ENCODE measurements at places on chromosomes 5 and 9.

- no peak for DNase-seq
Observed at GRCh38 chr5:71740015-71740753, 21.1 kb downstream of the CARTPT start.

DNA sequence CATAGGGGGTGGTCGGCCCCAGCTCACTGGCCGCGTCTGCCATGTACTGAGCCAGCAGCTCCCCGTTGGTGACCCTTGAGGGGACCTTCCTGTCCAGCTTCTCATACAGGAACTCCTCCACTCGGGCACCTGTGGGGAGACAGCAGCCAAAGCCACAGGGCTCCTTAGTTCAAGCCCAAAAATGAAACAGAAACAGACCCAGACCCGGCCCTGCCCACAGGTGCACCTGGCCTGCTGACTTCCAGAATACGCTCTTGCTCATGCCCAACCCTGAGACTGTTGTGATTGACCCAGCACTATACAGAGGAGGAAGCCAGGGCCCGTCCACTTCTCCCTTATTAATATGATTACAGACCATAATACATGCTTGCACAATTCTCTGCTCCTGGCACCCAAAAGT, 7.0 kb downstream of the SH3GLB2 start:
- DNase-seq, result no peak

DNA sequence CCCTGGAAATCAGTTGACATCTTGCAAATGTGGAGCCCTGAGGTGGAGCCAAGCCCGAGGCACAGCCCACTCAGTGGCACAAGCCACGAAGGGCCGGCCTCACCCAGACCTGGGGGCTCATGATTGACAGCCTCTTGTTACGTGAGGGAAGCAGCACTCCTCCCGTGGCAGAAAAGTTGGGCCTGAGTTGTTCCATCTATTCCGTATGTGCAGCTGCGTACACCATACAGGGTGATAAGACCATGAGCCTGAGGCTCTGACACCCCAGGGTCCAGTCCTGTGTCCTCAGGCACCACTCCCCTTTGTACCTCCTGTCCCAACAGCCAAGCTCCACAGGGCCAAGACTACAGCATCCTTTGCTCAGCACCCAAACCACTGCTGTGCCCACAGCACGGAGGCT, 1.9 kb upstream of the ORM2 start:
- DNase-seq, result no peak

- DNase-seq, result no peak
Observed at GRCh38 chr5:97499605-97500004, 316.6 kb upstream of the RIOK2 start.

DNA sequence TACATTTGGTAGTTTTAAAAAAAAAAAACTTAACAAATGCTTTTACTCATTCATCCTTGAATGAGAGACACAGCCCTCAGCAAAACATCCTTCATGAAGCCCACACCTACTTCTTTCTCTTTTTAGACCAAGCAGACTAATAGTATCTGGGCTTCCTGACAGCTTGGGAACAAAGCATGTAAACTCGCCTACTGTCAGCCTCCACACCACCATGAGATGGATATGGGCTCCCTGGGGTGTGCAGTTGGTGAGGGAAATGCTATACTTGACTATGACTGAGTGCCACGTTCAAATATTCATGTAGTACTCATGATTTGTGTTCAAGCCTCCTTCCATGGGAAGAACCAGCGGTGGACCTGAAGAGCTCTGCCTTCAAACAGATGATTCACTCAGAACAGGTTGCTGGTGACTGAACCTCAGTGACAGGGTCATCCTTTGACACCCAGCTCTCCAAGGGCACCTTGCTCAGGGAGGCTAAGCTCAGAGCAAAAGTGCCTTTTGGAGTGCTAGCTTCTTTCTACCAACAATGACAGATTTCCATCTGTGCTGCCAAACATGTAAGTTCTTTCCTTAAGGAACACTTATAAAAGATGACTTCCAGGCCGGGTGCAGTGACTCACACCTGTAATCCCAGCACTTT, 36.8 kb downstream of the SLC22A5 start:
- DNase-seq, result no peak

DNA sequence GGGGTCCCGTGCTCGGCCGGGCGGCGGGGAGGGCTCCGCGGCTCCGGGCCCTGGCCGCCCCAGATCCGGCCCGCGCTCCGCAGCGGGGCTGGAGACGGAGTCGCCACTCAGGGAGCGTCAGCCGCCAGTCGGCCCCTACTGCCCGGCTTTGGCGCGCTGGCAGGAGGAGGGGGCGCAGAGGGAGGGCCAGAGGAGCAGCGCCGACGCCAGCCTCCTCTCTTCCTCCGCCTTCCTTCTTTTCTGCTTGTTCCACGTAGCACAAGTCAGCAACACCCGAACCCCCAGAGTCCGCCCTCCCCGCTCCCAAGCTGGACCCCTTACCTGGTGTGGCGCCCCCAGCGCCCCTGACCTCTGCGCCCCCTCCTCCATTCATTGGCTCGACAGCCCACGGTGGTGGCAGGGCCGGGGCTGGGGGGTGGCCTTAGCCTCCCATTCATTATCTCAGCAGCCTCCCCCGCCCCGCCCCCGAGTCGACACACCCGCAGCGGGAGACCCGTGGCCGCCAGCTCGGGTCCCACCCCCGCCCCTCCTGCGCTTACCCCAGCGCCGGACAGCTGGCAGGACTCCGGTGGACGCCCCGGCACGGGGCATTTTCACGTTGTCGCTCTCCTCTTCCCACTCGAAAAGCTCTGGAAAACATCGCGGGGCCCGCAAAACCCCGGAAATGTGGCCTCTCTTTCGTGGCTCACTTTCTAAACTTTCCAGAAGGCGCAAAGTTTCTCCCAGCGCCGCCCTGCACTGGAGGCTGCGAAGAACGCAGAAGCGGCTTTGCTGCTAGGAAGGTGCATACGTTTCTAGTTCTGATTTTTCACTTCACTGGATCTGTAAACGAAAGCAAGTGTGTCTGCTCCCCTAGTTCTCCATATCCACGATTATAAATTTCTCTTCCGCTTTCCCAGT, at the start of gene LPAR1:
Gene LPAR1 (minus strand): TSS at position 140 of the 900 bp plus-strand sequence. CDS start 66,353 bp downstream, outside the sequence.
- DNase-seq, result peak; percentile 68

- DNase-seq, result no peak
Observed at GRCh38 chr5:45411971-45412612, 284.1 kb downstream of the HCN1 start.

- DNase-seq, result no peak
Observed at GRCh38 chr9:37575511-37575914, 667 bp downstream of the FBXO10 start.

GRCh38 chr5:55502759-55503158, 32.0 kb downstream of the PLPP1 start:
- DNase-seq, result no peak

GRCh38 chr9:133460405-133461175, 812 bp downstream of the CACFD1 start:
- DNase-seq, result peak; percentile 76

DNA sequence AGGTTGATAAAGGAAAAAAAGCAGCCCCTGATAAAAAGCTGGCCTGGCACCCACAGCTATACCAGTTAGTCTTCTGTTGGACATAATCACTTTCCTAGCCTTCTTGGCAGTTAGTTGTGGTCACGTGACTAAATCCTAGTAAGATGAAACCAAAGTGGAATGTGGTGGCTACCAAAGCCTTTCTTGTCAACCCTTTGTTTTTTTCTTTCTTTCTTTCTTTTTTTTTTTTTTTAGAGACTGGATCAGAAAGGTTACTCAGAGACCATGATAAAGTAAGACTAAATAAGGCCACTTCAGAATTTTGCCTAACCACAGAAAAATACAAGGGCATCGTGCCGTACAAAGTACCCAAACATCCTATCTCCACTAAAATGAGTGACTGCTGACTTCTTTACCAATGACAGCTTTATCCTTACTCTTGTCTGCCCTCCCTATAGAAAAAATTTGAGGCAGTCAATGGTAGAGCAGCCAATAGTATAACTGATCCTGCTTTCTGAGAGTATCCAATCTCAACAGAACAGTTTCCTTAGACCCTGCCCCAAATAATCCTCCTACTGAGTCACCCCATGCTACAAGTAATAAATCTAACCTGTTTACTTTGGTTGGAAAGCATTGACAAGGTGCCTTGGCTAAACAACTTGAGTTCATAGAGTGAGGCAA, 14.2 kb upstream of the KIF27 start:
- no peak for DNase-seq

GRCh38 chr9:107750741-107751566, 261.4 kb upstream of the KLF4 start:
- DNase-seq, result no peak

DNA sequence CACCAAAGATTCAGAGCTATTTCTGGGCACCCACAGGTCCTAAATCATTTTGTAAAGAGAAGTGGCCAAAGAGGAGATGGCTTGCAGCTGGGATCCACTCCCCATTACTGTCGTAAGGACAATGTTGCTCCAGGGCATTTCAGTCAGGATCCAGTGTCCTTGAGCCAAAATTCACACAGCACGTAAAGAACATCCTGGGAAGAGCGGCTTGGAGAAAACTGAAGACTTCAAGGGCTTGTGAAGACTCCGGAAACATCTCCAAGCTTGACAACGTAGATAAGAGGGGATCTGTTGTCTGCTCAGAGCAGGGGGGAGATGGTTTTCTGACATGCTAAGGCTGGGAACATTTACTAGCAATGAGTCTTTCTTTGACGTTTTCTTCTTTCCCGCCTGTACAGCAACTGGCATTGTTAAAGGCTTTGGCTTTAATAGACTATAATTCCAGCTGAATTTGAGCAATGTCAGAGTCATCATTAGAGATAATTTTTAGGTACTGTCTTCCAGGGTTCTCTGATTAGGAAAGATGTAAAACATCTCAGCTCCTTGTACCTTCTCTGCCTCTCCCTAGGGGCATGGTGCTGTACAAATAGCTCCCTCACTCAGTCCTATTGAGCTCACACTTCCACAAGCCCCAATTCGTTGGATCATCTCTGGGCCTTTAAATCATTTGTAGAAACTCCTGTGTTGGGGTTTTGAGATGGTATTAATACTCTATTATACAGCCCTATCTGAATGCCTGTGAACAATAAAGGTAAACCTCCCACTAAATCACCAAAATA, 39.7 kb downstream of the EGFLAM start:
- no peak for DNase-seq

DNA sequence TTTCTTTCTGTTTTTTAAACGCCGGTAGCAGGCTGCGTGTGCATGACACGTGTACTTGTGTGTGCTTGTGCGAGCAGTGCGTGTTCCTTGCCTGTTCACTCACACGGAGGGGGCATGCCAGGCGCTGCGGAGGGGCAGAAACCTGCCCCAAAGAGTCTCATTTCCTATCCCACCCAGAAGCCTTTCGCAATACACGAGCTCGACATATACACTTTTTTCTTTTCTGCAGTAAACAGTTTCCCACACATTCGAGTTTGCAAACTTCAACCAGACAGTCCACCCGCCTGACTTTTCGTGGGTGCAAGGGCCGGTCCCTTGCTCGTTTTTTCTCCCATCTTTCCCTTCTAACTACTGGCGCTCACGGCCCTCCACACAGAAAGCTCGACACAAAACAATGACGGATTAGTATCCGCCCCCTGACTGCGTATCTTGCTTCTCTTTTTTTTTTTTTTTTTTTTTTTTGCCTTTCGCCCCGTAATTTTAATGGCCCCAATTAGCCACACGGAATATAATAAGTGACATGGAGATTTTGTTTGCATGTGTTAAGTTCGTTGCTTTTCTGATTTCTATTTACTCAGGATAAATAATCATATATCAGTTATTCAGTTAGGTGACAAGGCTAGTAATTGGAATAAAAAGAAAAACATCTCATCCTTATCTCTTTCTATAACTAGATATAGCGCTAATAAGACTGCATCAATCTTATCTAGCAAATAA, 5.3 kb upstream of the OTP start:
- DNase-seq, result no peak

DNA sequence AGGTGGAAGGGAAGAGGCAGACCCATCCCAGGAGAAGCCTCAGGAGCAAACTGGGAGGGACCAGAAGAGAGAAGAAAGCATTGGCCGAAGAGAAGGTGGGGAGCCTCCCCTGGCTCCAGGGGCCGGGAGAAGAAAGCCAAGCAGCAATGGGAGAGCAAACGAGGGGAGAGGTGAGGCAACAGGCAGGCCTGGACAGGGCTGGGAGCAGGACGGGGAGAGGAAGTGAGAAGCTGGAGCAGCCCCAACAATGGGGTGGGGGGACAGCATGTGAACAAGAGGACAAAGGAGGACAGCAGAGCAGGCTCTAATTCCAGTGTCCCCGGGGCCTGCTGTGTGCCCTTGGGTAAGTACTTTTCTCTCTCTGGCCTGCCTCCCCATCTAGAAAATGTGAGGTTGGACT, 115.3 kb downstream of the PSD2 start:
- no peak for DNase-seq

- peak; percentile 25 for DNase-seq
Observed at GRCh38 chr5:17096952-17097695, 120.3 kb upstream of the BASP1 start.

- DNase-seq, result peak; percentile 59
Observed at GRCh38 chr5:38922199-38922598, 76.4 kb downstream of the OSMR start.

DNA sequence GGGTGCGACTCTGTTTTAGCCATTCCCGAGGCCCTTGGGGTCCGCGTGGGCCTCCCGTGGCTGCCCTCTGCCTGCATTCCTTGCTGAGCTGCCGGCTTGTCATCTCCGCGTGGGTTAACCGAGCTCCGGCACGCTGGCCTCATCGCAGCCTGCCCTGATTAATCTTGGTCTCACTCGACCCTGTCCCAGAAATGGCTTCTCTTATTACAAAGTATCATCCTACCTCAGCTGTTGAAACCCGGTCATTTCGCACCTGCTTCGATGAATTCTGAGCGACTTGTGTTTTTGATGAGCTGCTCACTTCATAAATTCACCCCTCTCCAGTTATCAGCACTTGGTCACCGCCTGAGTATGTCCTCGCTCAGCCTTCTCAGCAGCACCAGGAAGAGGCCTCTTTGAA, 123.5 kb upstream of the EGFLAM start:
- DNase-seq, result no peak

DNA sequence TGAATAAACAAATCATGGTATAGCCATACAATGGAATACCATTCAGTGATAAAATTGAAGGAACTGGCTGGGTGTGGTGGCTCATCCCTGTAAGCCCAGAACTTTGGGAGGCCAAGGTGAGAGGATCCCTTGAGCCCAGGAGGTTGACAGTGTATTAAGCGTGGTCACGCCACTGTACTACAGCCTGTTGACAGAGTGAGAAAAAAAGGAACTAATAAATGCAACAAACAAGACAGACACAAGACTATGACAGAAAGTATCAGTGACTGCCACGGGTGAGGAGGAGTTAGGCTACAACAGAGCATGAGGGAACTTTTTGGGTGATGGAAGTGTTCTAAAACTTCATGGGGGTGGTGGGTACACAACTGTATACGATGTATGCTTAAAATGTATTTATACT, 2.2 kb downstream of the FNIP1 start:
- DNase-seq, result no peak

- no peak for DNase-seq
Observed at GRCh38 chr5:169634606-169635005, 2.5 kb upstream of the DOCK2 start.

DNA sequence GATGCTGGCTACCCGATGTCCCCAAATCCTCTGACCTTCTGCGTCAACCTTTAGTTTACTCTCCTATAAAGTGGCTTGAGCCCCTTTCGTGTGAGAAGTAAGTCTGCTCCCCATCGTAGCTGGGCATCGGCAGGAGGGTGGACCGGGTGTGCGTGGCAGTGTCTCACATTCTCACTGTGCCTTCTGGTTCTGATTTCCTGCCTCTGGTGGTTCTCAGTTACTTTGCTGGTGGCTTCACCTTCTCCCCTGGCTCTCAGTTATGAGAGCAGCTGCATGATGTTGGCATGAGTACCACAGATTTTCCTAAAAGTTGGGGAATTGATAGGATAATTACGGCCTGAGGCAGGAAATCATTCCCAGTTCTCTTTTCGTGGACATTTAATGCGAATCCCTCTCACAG, 47.0 kb upstream of the RPS23 start:
- no peak for DNase-seq
